Cardiac fibroblast (primary cell): ENCODE measurements at places on chromosomes 2 and 18.
A peak's percentile ranks its signal among the peaks of the same experiment; 100 is the strongest.

DNA sequence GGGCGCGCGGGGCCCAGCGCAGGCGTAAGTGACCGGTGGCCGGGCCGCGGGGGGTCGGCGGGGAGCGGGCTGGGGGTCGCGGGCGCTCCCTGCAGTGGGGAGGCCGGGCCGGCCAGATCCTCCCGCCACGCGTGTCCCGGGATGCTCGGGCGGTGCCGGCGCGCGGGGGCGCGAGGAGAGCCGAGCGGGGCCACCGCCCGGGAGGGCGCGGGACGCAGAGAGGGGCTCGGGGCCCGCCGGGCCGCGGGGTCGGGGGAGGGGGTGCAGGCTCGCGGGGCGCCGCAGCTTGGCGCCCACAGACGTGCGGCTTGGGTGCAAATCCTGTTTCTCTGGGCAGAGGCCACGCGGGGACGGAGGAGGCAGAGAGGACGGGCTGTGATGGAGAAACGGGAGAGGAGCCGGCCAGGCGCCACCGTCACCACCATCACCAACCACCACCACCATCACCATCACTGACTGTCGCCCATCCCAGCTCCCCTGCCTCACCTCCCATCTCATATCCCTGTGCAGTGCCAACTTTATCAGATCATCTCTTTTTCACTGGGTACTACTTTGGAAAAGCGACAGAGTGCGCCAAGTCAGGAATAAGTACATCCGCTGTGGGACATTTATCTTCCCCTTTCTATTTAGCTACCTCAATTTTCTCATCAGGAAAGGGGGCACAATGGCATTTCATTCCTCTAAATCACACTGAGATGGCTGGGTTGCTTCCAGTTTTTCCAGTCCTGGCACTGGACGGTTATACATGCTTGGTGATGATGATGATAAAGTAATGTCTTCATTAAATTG lies 97.2 kb upstream of the GPR45 start:
- no peak for DNase-seq

DNA sequence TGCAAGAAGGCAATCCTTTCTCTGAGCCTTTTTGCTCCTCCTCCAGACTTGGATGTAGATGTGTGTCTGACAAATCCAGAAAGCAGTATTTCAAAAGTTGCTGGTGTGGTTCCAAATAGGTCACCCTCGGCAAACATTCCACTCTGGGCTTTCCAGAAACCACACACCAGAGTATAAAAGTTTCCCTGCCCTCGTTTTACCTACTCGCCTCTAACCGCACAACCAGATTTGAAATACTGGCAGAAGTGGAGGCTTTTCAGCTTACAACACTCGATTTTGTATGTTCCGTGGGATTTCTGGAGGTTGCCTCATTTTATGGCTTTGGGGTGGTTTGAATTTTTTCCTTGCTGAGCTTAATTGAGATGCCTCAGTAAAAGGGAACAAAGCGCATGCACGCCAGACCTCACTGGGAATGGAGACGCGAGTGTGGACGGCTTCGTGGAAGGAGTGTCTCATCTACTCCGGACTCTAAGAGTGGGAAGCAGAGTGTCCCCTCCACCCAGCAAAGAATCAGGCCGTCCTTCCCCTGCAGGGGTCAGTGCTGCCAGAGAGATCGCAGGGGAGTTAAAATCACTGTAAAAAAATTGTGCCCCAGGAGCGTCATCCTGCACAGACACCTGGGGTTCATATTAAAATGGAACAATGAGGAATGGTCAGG lies 44.0 kb upstream of the RPL31 start:
- peak; percentile 93 for DNase-seq

- DNase-seq, result peak; percentile 49
Observed at GRCh38 chr2:47520825-47521665, 118.1 kb downstream of the MSH2 start.

GRCh38 chr2:62466503-62466854 lies 39.5 kb downstream of the TMEM17 start:
- no peak for DNase-seq

DNA sequence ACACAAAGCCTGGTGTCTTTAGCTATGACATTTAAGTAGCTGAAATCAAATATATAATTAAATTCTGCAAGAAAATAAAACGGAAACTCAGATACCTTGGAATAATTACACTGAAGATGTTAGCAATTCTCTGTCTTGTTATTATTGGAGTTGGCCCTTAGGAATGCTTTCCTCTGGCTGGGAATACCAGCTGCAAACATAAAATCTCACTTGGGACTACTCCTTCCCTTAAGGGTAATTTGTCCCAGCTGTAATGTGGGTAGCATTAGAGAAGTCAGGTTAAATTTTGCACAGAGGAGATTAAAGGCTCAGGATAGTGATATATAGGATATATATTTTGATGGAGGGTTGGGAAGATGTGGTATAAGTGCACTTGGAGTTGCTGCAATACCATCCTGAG lies 37.3 kb upstream of the GRP start:
- no peak for DNase-seq

DNA sequence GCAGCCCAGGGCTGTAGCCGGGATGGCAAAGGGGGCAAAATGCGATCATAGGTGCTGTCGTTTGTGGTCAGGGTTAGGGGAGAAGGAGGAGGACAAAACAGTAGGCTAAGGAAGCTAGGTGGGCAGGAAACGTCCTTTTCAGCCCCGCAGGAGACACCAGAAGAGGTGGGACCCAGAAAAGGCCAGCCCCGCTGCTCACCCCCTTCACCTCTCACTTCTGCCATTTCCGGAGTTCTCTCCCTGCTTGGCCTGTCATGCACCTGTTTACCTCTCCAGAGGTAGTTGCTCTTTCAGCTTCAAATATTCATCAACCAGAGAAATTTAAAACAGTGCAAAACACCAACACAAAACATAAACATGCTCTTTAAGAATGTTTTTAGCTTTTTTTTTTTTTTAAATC lies 849 bp downstream of the AQP4 start:
- DNase-seq, result no peak

DNA sequence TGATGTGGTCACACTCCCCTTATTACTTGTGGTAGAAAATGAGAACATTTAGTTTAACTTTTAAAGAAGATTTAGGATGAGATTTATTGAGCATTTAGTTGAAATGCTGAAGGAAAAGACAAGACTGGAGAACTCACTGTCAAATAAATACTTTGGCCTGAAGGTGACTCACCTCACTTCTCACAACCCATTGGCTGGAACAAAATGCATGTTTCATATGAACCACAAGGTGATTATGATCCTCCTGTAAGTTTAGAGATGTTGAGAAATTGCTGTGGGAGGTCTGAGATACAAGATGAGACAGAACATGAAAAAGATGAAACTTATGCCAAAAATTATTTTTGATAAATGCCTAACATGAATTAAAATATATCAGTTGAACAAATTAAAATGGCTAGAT lies 1004.5 kb downstream of the SOCS6 start:
- no peak for DNase-seq

DNA sequence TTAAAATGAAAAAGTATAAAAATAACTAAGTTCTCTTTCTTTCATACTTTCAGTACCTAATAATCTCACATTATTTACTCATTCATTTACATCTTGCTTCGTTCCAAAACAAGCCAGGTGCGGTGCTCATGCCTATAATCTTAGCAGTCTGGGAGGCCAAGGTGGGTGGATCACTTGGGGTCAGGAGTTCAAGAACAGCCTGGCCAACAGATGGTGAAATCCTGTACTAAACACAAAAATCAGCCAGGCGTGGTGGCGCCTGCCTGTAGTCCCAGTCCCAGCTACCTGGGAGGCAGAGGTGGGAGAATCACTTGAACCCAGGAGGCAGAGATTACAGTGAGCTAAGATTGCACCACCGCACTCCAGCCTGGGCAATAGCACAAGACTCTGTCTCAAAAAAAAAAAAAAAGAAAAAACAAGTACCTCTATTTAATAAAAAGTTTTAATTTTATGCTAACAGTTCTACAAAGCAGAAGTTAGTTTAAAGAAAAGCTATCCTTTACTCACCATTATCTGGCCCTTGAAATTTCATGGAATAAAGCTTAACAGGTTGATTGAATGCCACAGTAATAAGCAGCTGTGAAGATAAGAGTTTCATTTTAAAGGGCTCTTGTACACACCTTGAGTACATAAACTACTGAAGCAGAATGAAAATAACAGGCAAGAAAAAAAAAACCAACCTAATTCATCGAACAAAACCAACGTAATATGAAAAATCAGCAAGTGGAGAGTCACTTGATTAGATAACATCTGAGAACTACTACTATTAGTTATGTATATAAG lies 22.5 kb downstream of the TXNL1 start:
- DNase-seq, result no peak

GRCh38 chr2:120878970-120879369 lies 143.3 kb downstream of the GLI2 start:
- DNase-seq, result peak; percentile 50

DNA sequence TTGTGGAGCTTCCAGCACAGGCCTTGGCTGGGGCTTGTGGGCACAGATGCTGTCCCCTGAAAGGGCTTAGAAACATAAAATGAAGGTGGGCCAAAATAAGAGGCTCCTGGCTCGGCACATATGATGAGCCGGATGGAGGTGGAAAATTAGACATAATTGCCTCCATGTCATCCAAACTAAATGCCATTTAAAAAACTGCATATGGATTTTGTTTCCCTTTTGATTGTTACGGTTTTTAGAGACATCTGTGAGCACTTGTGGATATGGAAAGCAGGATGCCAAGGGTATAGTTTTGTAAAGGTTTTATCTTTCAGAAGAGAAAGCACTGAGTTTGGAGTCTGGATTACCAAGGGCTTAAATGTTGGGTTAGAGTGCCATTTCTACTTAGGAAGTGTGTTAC lies 498.3 kb downstream of the RIT2 start:
- no peak for DNase-seq
